ENCODE measurements at places on chromosomes 12 and 14. TPM values are rescaled to one million over a fixed set of nuclear protein-coding genes. Genes with fewer than 3 reads are reported as not detected.

Gene TBX3
- total RNA-seq = 0.66 TPM

Gene KLRB1
- total RNA-seq = not detected

Gene SOCS2
- 46.7 TPM for total RNA-seq

Gene TMX1
- 38.7 TPM for total RNA-seq

Gene EXOC3L4
- total RNA-seq = not detected

Gene FAM181A
- not detected for total RNA-seq

Gene RD3L
- not detected for total RNA-seq

Gene RGS6
- not detected for total RNA-seq

Gene SLC35F4
- not detected for total RNA-seq

Gene SMCO2
- 0.13 TPM for total RNA-seq

Gene KLHL33
- 0.13 TPM for total RNA-seq

Gene ZBTB42
- total RNA-seq = 2.9 TPM

Gene SLC16A7
- 34.3 TPM for total RNA-seq

Gene IL25
- total RNA-seq = not detected

Gene ANO4
- total RNA-seq = not detected

Gene TCL1A
- not detected for total RNA-seq
